ENCODE measurements at places on chromosomes 11 and 22.

DNA sequence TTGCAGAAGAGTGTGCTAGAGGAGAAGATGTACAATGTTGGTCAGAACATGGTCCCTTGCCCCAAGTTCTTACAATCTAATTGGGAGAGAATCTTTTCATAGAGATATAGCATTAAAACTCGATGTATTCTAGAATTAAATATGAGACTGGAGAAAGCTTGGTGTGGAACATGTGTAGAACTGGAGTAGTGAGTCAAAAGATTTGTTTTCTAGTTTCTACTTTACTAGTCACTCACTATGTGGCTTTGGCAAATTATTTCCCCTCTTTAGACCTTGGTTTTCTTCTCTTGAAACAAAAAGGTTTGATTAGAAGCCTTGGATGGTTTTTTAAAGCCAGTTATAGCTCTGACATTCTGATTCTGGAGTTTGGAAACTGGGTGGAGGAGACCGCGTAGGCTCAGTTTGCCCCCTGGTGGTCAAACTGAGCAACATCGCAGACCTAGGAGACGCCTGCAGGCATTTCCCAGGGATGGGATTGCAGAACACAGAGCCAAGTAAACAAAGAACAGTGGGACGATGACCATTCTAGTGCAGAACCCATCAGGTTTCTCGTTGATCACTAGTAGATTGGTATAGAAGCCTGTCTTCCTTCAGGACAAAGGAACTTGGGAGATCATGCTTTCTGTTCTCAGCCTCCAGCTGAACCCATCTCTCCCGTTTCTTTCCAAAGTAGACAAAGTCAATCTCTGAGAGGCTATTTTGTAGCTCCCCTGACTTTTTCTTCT is 8.5 kb upstream of the CHRDL2 start:
- peak; percentile 77 for DNase-seq

- DNase-seq, result no peak
Measured at GRCh38 chr11:99422581-99423427, 402.1 kb downstream of the CNTN5 start.

DNA sequence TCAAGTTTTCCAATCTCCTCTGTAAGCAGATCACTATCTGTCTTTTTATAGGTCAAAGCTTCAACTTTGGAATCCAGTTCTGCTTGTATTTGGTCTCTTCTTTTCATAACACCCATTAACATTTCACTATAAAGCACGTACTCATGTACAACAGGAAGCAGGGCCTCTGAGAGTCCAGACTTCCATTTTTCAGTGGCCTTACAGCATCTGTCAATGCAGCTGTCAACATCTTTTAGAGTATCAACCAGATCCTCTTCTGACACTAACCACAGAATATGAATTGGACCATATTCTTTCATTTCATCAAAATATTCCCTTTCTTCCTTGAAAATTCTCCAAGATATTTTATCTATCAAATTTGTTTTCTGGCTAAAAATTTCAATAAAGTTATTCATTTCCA is 24.7 kb upstream of the SLN start:
- DNase-seq, result no peak

DNA sequence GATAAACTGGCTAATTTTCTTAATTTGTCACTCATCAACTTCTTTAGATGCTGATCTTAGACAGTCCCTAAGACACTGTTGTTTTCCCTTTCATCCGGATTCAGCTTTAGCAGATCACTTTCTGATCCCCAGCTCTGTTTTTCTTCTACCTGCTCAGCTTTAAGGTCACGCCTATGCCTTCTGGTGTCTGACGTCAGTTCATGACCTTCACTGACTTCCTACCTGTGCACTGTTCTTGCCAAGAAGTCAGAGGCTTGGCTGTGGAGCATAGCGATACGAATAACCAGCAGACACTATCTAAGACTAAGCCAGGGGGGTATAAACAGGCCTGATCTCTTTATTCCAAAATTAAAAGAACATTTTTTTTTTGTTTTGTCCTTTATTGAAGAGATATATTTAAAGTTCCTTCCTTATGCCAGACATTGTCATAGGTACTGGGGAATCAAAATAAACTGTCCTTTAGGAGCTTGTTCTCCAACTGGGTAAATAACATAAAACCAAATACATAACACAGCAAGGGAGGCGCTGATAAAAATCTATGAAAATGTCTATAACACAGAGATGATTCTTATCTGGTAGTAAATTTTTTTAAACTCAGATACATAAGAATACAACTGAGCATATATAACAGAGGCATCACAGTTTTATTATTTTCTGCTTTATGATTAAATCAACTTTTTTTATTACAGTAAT is 352.2 kb upstream of the CTSC start:
- DNase-seq, result no peak
